ENCODE measurements at places on chromosomes 13 and 19.
A peak's percentile ranks its signal among the peaks of the same experiment; 100 is the strongest.

- no peak for DNase-seq
These were observed 5.9 kb downstream of the CEACAM19 start for GRCh38 chr19:44677019-44677811.

DNA sequence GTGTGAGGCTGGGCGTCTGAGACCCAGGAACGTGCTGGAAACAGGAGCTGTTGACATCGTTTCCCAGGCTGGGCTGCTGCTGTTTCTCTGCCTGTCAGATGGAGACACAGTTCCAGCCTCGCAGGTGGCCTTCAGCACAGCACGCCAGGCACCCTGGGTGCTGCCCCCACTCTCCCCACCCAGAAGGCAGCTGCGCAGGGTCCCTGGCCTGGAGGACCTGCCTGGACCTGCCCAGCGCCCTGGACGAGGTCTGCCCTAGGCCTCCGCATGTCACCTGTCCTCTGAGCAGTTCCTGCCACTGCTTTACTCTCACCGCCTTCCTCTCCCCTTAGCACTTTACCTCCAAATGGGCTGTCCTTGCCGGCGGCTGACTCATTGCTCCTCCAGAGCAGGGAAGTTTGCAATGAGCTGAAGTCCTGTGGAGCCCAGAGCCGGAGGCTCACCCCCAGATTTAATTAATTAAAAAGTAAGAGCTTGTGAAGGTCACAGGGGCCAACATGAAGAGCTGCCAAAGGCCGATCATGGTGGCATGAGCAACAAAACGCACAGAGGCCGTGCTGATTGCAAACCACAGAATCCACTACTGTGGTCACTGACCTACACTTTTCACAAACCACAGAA lies 32.2 kb downstream of the C13orf46 start:
- no peak for DNase-seq

DNA sequence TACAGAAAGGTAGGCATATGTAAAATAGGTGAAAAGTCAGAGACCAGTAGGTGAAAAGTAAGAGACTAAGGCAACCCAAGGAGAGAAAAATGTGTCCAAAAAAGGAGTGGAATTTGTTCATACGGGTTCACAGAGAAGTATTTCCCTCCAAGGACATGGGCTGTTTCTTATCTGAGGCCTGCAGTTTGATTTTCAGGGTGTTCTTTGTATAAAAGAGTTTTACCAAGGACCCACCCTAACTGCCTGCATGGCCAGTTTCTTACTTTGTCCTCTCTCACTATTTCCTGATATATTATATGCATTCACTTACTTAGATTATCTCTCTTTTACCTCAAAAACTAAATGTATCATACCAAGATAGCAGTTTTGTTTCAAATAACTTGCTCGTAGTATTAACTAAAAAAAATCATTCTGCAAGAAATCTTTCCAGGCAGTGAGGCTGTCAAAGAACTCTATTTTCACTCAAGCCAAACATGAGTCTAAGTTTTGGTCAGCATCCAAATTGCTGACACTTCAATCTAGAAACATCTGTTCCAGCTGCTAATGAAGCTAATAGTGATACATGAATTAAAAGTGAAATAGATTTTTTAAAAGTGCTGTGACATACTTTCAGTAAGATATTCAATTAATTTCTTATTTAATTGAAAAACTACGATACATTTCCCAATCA lies 141.4 kb upstream of the SGCG start:
- DNase-seq: no peak

- DNase-seq: no peak
These were observed 218.5 kb downstream of the ZNF536 start for GRCh38 chr19:30590596-30591229.

- no peak for DNase-seq
These were observed 157.7 kb downstream of the ZNF536 start for GRCh38 chr19:30529876-30530275.

- no peak for DNase-seq
These were observed 22.4 kb downstream of the CPT1C start for GRCh38 chr19:49713236-49713845.

GRCh38 chr19:50790396-50790795 lies at the start of gene ACP4:
ACP4 (plus strand) TSS chr19:50790415; CDS start chr19:50790415, 0 bp downstream.
- no peak for DNase-seq

GRCh38 chr13:44266305-44266704 lies 107.3 kb upstream of the SERP2 start:
- DNase-seq: no peak

DNA sequence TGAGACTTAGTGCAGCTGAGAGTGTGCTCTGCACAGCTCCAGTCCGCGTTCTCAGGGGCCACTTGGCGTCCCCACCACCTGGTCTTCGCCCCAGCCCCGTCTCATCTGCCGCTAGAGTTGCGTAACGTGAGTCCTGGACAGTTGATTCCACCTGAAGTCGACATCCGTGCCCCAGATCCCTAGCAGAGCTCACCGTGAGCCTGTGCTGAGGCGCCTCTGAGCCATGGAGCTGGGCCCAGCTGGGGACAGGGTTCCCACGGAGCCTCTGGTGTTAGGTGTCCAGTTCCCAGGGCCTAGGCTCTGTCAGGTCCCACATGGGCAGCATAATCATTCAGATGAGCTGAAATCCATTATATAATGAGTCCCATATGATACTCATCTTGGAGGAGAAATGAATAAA lies 147.1 kb upstream of the SOX1 start:
- DNase-seq: no peak

GRCh38 chr13:84973661-84974060 lies 825.6 kb downstream of the SLITRK6 start:
- DNase-seq: no peak

GRCh38 chr19:3207461-3208242 lies 16.8 kb upstream of the CELF5 start:
- DNase-seq: no peak

GRCh38 chr19:33063753-33064457 lies 783 bp downstream of the RHPN2 start:
- no peak for DNase-seq

DNA sequence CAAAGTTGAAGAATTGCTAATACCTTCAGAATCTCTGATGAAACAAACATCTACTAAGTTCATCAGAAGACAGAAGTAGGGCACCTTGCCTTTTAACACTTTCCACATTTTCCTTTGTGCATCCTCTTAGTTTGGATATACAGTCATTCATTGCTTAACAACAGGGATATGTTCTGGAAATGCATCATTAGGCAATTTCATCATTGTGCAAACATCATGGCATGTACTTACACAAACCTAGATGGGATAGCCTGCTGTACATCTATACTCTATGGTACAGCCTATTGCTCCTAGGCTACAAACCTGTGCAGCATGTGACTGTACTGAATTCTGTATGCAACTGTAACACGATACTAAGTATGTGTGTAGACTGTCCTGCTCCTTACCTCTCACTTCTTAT lies 169.8 kb downstream of the SUCLA2 start:
- no peak for DNase-seq

DNA sequence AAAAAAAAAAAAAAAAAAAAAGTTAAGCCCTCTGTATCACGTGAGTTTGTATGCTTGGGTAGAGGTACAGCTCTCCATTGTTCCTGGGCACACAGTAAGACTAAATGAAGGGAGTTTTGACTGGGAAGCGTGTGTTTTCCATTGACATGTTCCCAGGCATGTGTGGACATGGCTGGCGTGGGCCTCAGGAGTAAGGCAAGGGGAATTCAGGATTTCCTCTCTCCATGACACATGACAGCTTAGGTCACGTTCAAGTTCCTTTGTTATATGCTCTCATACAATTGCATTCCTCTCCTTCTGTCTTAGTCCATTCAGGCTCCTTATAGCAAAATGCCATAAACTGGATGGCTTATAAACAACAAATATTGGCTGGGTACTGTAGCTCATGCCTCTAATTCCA lies 17.1 kb upstream of the MAP3K10 start:
- no peak for DNase-seq

DNA sequence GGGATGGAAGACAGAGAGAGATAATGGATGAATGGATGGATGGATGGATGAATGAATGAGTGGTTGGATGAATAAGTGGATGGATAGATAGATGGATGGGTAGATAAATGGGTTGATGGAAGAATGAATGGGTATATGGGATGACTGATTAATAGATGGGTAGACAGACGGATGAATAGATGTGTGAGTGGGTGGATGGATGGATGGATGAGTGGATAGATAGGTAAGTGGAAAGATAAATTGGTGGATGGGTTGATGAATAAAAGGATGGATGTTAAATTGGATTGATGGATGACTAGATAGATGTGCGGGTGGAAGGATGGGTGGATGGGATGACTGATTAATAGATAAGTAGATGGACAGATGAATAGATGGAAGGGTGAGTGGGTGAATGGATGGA lies 1.4 kb downstream of the CASP14 start:
- no peak for DNase-seq

DNA sequence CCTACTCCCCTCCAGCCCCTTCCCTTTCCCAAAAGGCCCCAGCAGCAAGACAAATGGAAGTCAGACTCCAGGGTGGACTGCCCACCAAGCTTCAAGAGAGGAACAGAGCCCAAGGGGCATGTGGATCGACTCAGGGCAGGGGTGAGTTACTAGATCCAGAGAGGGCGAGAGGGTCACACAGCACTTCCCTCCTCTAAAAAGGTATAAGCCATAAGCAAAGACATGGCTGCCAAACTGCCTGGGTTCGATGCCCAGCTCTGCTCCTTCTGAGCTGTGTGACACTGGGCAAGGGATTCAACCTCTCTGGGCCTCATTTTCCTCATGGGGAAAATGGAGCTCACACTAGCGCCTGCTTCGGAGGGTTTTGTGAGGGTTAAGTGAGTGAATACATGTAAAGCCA lies 3.8 kb downstream of the PPP1R14A start:
- no peak for DNase-seq

GRCh38 chr19:34457446-34457845 lies 24.1 kb upstream of the WTIP start:
- no peak for DNase-seq

DNA sequence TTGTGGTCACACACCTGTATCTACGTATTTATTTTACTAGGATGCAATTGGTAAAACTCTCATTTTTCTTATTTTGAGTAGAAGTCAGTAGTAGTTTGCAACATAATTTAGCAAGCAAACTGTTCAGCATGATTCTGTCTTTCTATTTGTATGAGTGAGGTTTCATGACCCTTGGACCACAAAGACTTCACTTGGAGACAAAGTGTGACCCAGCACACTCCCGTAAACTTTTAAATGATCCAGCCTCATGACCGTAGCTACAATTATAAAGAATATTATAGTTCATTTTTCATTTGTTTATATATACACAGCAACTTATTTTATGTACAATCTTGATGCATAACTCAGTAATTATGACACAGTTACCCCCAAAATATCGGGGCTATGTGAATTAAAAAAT lies 86.5 kb downstream of the ERCC5 start:
- DNase-seq: no peak

- no peak for DNase-seq
These were observed 161.1 kb upstream of the TMTC4 start for GRCh38 chr13:100835695-100836094.

- DNase-seq: peak; percentile 30
These were observed 39.3 kb upstream of the UBE2L5 start for GRCh38 chr13:30382836-30383525.

DNA sequence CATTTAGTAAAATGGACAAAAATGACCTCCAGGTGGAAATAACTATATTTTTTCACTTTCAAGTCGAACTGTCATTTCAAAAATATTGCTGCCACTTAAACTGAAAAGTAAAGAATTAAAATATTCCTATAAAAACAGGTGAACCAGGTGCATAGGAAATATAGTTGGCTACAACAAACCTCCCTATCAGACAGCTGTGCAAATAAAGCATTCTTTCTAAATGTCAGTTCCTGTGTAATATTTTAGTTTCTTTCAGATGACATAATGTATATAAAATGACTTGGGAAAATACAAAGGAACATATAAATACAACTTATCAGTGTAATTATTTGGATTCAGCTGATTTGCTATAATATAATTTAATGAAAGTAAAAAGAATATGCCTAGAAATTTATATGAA lies 403.5 kb upstream of the GPC6 start:
- DNase-seq: no peak

GRCh38 chr13:112894673-112895481 lies 74.1 kb upstream of the MCF2L start:
- DNase-seq: peak; percentile 19

DNA sequence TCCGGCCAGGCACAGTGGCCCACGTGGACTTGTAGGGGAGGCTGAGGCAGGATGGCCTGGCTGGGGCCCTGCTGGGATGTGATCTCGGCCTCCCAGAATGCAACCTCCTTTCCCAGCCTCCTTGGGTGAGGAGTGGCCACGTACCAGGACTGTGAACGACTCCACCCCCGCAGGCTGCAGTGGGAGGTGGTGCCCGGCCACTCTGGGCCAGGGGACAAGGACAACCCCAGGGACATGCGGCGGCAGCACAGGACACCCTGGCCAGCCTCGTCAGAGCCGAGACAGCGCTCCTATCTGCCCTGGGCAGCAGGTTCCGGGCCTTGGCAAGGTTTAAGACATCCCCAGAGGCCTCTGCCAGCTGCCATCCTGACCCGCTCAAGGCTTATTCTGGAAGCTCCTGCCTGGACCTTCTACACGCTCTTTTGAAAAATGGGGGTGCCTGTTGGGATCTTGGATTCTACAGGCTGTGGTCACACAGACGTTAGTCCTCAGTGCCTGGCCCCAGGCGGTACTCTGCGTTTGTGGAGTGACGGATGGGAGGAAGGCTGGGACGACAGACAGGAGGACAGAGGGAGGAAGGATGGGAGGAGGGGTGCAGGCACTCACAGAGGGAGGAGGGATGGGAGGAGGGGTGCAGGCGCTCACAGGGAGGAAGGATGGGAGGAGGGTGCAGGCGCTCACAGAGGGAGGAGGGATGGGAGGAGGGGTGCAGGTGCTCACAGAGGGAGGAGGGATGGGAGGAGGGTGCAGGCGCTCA lies 19.9 kb upstream of the CACTIN start:
- no peak for DNase-seq

DNA sequence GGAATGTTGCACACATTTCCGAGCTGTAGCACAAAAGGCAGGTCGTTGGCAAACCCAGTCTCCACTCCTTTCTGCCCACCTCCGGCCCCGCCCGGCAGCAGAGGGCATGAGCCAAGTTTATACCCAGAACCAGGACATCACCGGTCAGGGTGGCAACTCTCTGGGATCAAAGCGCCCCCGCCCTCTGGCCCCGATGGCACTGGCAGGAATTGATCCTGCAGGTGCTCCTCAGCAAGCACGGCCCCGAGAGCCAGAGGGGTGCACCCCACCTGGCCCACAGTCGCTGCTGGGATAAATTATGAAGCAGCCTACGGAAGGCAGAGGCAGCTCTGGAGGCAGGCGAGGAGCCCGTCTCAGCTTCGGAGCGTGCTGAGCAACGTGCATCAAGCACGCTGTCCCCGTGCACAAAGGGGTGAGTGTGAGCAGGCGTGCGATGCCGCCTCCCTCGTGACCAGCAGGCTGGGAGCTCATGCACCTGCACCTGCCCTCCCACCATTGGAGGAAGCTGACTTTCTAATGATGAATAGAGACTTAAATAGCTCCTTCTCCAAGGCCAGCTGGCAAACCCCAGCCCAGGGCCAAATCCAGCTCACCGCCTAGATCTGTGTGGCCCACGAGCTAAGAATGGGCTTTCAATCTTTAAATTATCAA lies 25.7 kb downstream of the SHC2 start:
- DNase-seq: no peak

DNA sequence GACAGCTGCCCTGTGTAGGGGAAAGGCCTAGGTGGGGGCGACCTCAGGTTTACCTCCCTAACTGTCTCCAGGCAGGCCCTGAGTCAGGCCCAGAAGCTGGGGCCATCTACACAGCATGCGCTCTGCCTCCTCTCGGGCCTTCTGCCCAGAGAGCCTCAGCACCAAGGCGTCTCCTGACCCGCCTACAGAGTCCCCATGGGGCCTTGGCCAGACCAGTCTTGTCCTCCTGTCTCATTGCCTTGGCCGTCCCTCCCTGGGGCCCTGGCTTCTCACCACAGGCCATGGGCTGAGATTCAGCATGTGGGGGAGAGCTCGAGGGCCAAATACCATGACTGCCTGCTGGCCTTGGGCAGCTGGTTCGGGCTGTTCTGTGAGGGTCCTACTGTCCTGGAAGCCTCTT lies 59.0 kb downstream of the SMARCA4 start:
- no peak for DNase-seq
